ENCODE measurements at places on chromosomes 7 and 10.

DNA sequence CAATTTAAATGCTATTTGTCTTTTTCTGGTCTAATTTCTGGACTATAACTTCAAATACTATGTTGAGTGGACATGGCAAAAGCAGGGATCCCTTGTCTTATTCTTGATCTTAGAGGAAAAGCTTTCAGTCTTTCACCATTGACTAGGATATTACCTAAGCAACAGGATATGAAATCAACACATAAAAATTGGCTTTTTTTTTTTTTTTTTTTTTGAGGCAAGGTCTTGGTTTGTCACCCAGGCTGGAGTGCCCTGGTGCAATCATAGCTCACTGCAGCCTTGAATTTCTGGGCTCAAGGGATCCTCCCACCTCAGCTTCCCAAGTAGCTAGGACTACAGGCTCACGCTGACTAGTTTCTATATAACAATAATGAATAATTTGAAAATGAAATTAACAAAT, 90.8 kb downstream of the JMJD1C start:
- no peak for DNase-seq

DNA sequence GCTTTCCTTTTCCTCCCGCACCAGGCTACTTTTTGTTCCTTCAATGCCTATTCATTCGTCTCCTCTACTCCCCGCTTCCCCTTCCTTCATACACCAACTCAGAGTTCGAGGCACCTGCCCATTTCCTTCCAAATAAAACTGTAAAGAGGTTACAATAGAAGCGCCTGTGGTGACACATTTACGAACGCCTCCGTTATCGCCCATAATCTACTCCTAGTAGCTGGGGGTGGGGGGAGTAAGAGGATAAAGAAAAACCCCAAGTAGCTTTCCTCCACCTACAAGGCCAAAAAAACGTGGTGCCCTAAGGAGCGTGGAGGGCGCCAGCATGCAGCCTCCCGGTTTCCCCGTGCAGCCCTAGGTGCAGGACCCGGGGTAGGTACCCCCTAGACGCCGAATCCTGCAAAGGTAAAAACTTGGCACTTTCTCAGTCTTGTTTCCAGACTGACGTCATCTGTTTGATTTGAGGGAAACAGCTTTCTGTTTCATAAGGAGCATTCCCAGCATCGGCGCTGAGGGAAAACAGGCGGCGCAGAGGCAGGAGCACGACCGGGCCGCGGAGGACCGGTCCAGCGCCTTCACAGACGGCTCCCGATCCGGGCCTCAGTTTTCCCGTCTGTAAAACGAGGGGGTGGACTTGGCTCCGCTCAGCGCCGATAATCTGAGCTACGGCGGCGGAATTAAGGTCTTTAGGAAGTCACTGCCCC, 922 bp downstream of the PPA1 start:
- peak; percentile 8 for DNase-seq

DNA sequence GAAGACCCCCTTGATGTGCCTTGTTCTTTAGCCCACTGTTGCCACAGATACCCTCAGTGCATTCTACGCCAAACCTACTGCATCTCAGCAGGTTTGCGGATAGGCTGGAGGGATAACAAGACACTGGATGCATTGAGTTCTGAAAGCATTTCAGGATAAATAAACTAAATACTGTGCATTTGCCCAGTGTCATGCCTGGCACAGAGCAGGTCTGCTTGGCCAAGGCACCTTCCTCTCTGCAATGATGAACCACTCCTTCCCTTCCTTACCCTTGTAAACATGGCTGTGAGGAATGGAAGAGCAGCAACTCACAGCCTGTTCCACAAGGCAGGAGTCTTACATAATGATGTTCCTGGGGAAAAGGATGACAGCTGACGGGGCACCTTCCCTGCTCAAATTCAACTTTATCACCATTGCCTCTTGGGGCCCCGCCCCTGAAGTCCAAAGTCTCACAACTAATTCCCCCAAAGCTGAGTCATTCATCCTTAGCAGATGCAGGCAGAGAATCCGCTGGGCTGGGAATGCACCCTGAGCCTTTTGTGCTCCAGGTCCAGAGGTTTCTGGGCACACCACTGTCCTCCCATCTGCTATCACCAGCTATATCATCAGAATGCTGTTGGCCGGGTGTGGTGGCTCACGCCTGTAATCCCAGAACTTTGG, 11.6 kb downstream of the DDX56 start:
- DNase-seq, result no peak

- no peak for DNase-seq
Observed at GRCh38 chr7:57404967-57405421, 45.0 kb upstream of the ZNF716 start.

DNA sequence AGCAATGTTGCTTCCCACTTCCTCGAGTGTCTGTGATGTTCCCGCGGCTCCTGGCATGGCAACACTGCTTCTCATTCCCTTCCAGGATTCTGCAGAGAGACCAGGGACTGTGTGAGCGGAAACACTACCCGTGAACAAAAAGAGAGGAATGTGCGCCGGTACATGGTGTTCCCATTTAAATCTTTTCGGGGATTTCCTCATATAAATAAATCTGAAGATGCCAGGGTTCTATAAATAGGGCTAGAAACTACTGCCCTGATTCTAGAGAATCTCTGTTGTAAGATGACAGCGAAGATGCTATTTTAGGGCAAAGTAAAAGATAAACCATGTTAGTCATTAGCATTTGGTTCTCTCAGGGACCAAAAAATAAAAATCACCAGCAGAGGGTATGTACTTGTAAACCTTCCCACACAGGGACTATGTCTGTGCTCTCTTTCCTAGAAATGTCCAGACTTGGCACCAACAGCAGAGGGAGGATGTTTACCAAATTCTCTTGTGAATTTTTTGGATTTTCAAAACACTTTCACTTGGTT, 92.2 kb upstream of the DDC start:
- no peak for DNase-seq

DNA sequence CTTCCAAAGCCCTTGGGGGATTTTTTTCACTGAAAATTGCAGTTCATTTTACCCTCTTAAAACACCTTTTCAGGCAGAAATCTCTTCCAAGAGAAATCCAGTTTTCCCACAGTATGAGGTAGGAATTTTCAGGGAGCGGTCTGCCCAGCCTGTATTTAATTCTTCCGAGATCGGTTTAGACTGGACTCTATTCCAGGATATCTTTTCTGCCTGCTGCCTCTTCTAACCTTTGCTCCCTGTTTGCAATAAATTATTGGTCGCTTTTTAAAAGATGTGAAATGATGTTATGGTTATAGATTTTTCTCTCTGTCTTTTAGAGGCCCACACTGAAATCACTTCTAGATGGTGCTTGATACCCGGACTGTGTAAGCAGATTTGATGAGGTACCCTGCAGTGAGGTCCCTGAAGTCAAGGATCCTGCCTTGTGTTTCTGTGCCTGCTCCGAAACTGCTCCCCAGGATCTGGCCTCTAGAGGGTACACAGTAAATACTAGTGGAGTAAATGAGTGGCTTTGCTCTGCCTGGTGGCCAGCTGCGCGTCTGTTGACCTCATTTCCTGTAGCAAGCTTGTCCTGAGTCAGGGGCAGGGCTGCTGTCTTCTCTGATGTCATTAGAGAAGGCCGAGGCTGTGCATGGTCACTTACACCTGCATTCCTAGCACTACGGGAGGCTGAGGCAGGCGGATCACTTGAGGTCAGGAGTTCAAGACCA, 191.6 kb downstream of the FANK1 start:
- no peak for DNase-seq

- DNase-seq, result no peak
Observed at GRCh38 chr7:142174441-142174840, 62.9 kb downstream of the MGAM2 start.

- DNase-seq, result no peak
Observed at GRCh38 chr10:132430861-132431271, 33.9 kb downstream of the PWWP2B start.

- DNase-seq, result no peak
Observed at GRCh38 chr7:132402751-132403245, 173.5 kb downstream of the PLXNA4 start.

DNA sequence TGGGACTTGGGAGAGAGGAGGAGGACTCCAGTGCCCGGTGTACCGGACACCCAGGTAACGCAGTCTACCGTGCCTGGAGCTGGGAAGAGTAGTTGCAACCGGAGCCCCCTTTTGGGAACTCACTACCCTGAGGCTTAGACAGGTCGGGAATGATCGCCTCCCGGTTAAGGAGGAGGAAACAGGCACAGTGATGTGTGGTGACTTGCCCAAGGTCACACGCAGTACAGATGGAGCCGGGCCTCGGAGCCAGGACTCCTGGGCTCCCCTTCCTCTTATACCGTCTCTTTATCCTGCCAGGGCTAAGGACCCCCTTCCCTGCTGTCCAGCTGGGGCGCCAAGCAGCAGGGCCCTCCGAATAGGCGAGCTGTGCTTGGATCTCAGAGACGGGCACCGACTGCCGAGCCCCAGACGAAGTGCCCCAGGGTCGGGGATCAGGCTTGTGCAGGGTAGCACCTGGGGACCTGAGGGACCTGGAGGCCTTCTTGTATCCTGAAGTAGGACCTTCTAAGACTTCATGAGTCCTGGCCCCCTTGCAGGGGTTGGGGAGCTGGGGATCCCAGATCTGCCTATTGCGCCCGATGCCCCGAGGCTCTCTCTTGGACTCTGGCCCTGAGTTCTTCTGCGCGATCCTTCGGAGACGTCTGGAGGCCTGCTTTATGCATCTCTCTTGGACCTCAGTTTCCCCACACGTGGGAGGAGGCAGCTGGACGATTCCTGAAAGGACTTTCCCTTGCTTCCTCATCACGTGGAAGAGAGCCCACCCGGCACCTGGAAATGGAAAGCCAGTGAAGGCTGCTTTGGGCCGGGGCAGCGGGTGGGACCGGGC, 767 bp upstream of the CYP26A1 start:
- DNase-seq, result no peak

DNA sequence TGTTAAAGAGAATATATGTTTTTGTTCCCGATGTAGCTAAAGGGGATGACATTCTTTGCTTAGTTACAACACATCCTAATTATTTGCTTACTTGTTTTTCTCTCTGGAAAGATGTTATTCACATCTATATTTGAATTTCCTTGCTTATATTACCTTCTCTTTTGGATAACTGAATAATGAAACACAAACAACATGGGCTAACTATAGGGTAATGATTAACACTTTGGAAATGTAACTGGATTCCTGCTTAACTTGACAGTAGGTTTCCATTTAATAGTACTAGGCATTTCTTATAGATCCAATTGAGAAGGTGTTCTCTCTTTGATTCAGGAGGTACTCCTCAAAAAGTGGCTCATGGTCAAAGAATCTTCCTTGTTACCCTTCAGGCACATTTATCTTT, 141.1 kb downstream of the CCSER2 start:
- DNase-seq, result no peak

DNA sequence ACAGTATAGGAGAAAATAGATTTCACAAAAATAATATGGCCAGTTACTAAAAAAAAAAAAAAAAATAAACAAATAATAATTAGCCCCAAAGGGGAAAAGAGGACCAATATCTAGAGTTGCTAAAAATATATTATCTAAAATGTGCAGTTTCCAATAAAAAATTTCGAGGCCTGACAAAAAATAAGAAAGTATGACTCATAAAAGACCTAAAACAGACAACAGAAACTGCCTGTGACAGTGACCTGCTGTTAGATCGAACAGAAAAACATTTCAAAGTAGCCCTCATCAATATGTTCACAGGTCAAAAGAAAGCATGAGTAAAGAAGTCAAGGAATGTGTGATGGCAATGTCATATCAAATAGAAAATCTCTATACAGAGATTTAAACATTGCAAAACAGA, 11.8 kb upstream of the TSPAN12 start:
- no peak for DNase-seq

DNA sequence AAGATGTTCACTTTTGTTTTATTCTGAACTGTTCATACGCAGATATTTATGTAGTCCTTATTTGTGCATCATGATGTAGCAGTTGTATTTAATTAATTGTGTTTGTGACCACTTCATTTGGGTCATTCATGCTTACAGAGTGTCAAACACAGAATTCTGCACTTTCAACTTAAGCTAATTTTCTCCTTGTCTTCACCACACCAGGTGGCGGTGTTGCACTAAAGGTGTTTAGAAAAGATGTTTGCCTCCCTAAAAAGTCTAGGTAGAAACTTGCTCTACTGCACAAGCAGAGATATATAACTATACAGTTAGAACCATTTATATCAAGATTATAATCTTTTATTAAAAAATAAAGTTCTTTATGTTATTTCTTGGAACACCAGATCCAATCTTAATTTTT, 1.3 kb upstream of the TAS2R38 start:
- DNase-seq, result no peak

- no peak for DNase-seq
Observed at GRCh38 chr10:44889834-44890233, 21.3 kb upstream of the TMEM72 start.

DNA sequence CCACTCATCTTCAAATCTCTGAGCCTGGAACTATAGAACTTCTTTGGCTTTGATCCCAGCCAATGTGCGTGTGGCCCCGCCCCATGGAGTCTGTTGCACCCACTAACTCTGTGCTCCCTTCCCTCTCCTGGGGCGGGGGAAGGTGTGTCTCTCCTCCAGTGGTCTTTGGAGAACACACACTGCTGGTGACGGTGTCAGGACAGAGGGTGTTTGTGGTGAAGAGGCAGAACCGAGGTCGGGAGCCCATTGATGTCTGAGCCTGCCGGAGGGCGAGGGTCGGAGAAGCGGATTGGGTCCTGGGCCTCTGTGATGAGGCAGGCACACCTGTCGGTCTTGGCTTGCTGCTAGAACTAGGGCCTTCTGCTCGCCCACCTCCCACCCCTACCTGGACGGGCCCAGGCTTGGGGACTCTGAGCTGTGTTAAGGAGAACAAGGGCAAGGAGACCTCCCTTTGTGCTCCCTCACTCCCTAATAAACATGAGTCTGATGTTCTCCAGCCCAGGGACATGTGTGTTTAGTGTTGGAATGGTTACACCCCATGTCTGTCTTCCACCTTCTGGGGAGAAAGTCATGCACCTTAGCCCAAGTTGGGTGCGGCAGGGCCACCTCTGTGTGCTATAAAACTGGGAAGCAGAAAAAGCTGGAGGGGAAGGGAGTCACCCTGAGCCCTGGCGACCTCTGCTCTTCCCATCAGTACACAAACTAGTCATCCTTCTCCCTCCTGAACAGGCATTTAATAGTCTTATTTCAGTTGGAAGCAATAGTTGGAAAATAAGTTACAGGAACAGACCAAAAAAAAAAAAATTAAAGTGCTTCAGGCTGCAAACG, 4.6 kb downstream of the TRAPPC14 start:
- DNase-seq, result no peak

DNA sequence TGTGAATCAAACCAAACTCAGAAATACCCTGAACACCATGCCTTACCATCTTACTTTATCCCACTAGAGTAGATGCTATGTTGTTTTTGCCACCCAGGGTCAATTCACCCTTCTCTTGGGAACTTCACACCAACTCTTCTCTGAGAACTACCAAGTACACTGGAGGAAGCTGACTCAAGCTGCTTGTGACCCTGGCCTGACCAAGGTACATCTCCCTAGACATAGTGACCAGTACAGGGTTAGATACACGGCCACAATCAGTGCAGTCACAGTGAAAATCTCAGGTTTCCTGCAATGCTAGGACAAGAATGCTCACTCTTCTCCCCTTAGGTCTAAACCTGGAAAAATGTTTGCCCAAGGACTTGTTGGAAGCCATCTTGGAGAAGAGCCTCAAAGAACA, 31.8 kb downstream of the EZH2 start:
- DNase-seq, result no peak

Measured in T-helper 9 cell (primary cell).